ENCODE measurements at places on chromosomes 7 and 10.

DNA sequence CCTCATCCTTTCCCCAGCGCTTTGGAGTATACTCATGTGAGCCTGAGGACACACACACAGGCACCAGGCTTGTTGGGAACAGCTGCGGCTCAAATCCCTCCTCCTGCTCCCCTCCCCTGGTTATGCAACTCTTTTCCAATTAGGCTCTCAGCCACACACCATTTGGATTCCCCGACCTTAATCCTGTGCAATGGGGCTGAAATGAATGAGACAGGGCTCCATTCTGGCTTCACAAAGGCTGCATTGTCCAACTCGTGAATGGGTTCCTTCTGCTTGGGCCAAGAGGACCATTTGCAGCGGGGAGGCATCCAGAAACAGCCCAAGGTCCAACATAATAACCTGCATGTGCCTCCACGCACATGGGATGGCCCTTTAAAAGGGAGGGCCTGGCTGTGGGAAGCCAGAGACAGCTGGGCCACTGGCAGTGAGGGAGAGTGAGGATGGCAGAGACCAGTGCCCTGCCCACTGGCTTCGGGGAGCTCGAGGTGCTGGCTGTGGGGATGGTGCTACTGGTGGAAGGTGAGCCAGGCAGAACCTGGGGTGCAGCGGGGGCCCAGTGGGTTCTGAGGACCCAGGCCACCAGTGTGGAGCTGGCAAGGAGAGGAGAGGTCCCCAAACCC lies at the start of gene RGR:
Gene RGR (plus strand): TSS at position 403 of the 620 bp plus-strand sequence. CDS start 38 bp downstream, at position 441.
- no peak for DNase-seq

DNA sequence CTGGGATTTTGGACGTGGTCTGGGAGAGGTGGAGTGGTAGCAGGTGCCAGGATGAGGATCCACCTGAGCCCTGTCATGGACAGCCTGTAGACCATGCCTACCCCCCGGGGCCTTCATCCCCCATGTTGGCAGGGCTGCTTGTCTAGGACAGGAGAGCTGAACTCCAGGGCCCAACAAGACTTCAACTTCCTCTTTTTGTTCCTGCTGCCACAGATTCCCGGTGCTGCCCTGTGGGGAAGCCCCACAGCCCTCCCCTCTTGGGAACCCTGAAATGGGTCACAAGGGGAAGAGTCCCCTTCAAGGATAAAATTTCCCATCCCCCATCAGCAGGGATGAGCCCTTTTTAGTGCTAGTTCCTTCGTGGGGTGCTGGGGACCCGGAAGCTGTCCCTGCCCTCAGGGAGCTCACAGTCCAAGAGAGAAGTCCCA lies 1.3 kb upstream of the CUEDC2 start:
- DNase-seq, result no peak

DNA sequence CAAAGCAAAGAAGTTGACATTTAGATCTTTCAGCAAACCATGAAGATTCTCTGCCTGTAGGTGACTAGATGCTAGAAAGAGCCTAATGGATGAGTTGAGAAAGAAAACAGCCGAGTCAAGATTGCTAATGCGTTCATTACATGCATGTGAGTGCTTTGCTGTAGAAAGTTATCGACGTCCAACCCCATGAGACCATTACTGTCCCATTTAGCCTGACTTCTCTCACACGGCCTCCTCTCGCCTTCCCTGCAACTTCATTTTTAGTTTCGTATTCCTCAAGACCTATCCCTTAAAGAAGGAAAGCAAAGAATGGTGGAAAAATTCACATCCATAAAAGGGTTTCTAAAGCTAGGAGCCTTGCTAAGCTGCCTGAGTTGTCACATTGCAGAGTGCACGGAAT lies 113.7 kb upstream of the DPP6 start:
- no peak for DNase-seq

- DNase-seq, result no peak
These were observed 28.8 kb downstream of the DENND10 start for GRCh38 chr10:119132521-119133345.
